Stimulated activated CD8-positive, alpha-beta memory T cell treated with anti-CD3 and anti-CD28 coated beads, Interleukin-15, amount 100 ng/mL, for 48 hours (primary cell): ENCODE measurements at places on chromosomes 1 and 21.

GRCh38 chr1:9028921-9029705 is 2.9 kb upstream of the SLC2A7 start:
- DNase-seq = no peak

- no peak for DNase-seq
These were observed 249.1 kb downstream of the CACNA1E start for GRCh38 chr1:181732218-181732990.

GRCh38 chr1:47184090-47184821 is 5.6 kb downstream of the PDZK1IP1 start:
- no peak for DNase-seq

DNA sequence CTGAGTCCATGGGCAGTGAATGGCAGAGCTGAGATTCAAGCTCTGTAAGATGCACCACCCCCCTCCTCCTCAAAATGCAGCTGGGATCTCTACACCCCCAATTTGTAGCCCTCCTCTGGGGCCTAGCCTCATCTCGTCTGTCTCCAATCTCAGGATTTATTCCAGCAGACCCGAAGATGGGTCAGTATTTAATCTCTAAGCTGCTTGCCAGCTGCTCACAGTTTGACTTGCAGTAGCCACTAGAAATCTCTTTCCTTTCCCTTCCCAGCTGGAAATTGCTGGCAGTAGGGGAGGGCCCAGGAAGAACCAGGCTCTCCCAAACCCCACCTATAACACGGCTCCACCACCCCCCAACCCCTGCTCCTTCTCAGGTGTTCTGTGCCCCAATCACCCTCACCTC is 1.5 kb downstream of the LACTBL1 start:
- no peak for DNase-seq

GRCh38 chr21:27112186-27112585 is 145.3 kb upstream of the ADAMTS5 start:
- DNase-seq = no peak

GRCh38 chr1:24406788-24407187 is 6.8 kb downstream of the STPG1 start:
- no peak for DNase-seq

DNA sequence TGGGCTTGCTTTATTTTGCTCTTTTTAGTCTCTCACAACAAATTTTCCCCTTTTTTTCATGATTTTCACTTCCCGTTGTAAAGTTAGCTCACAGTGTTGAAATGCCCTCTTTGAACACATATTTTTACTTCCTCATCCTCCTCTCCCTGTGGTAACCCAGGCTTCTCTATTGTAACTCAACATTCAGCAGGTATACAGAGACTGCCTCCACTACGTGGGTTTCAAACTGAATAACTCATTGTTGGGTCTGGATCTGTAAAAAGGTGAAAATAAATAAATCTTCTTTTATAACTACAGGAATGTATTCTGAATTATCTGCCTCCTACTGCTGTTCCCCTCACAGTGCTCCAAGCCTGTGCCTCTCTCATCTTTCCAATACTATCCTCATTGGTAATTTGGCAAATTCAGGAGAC is 166.4 kb downstream of the RUNX1 start:
- no peak for DNase-seq

- no peak for DNase-seq
These were observed 176.7 kb downstream of the OLFM3 start for GRCh38 chr1:101820071-101820470.

DNA sequence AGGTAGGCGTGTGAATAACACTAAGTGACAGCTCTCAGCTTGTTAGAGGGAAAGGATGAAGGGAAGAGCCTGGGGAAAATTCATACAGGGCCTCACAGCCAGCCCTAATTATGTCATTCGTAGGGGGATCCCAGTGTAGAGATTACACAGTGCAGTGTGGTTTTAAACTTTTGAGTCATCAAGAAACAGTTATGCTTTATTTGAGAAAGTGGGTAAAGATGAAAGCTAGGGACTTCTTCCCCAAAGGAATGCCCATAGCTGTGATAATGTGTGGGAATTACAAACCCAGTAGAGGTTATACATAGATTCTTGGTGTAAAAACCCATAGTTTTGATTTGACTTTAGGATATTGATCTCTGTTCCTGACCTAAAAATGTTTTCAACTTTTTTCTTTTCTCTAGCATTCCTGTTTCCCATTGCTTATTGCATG is 1.9 kb downstream of the TTF2 start:
- no peak for DNase-seq
